SIG-M5 (cell line): ENCODE measurements at places on chromosomes 7 and 10.

DNA sequence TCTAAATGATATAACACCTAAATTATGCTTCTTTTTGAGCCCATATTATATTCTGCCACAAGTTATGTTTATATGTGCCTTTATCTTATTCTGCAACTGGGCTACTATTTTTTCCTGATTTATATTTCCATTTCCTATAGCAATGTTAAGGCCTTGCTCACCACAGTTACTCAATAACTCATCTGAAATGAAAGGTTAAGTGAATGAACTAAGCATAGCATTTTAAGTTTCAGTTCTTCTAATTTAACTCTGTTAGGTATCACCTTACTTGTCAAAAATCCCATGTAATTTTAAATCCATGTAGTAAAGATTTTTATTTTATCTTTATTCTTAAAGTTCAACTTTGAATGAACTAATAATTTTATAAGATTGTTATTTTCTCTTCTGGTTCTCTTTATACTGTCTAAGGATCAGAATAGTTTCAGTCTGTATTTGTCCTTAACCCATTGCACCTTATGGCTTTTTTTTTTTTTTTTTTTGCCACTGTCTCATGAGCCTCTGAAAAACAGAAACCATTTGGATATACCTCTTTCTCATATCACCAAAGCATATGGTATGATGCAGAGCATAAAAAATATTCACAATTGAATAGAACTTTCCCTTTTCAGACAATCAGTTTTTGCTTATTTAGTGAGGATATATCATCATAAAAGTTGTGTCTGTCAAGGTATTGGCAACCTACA lies 301.8 kb upstream of the ZWINT start:
- no peak for DNase-seq

DNA sequence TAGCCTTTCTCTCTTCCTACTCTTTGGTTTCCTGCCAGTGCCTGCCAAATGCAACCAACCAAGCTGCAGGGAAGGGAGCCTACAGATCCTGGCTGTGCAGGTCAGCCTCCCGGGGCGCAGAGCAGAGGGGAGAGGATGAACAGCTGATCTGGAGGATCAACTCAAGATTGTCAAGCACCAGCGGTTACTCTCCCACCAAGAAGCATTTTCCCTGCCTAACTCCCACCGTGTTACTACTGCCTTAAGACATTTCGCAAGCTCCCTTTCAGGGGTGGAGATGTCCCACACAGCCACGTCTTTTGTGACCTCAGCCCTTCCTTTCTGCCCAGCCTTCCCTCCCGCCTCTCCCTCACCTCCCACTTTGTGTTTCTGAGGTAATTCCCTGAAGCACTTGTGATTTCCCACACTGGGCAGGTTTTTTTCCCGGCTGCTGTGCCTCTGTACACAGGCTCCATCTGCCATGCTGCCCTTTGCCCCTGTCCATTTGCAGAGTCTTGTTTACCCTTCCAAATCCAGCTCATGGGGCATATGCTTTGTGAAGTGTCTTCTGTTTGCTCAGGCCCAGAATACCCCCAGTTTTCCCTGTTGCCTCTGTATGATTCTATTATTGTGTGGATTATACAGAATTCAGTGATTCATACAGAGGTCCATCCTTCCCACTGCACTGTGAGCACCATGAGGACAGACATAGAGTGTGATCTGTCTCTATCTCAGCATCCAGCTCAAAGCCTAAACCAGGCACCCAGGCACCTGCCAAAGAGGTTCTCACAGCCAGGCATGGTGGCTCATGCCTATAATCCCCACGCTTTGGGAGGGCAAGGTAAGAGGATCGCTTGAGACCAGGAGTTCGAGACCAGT lies 40.9 kb upstream of the PAPSS2 start:
- DNase-seq, result no peak

DNA sequence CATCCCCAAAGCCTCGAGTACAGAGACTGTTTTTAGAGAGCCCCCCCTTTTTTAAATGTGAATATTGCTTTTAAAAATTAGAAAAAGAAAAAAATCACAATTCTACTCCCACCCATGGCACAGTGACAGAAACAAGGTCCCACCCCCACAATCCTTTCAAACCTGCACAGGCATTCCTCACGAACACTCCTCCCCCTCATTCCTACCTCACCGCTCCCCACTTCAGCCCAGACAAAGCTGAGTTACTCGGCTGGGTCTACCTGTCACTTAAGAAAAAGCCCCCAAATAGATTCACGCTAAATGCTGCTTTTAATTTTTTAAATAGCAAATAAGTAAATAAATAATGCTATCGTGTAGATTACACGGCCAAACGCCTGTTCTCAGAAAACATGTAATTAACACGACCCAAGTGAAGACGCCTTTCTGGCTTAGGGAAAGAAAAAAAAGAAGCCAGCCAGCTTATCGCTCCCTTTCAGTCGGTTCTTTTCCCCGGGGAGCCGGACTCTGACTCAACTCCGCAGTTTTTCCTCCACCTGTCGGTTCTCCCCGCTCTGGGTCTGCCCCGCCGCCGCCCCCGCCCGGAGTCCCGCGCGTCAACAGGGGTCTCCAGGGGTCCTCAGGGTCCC lies 739 bp downstream of the MPP7 start:
- no peak for DNase-seq

DNA sequence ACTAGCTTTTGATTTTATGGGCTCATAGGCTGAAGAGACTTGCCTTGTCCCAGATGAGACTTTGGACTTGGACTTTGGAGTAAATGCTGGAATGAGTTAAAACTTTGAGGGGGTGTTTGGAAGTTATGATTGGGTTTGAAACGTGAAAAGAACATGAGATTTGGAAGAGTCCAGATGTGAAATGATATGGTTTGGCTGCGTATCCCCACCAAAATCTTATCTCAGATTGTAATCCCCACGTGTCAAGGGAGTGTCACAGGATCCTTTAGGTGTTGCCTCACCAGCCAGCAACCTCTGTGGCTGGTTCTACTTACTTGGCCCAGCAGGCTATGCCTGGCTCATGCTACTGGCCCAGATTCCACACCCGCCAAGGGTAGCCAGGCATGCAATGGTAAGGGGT lies 119.6 kb upstream of the NPY start:
- DNase-seq, result no peak

DNA sequence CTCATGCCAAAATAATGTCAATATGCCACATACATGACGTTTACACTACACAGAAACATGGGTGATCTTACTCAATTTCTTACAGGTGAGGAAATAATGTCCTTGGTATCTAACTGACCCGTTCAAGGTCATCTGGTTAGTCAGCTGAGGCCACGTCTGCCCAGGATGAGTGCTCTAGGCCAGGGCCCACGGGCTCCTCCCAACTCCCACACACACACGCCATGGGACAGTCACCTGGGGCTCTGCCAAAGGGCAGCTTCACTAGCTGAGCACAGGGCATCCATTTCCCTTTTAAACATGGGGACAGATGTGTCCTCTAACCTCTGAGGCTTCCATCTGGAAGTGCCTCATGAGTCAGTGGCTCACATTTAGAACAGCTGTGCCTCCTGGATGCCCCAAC lies 123.9 kb downstream of the TNS3 start:
- no peak for DNase-seq

DNA sequence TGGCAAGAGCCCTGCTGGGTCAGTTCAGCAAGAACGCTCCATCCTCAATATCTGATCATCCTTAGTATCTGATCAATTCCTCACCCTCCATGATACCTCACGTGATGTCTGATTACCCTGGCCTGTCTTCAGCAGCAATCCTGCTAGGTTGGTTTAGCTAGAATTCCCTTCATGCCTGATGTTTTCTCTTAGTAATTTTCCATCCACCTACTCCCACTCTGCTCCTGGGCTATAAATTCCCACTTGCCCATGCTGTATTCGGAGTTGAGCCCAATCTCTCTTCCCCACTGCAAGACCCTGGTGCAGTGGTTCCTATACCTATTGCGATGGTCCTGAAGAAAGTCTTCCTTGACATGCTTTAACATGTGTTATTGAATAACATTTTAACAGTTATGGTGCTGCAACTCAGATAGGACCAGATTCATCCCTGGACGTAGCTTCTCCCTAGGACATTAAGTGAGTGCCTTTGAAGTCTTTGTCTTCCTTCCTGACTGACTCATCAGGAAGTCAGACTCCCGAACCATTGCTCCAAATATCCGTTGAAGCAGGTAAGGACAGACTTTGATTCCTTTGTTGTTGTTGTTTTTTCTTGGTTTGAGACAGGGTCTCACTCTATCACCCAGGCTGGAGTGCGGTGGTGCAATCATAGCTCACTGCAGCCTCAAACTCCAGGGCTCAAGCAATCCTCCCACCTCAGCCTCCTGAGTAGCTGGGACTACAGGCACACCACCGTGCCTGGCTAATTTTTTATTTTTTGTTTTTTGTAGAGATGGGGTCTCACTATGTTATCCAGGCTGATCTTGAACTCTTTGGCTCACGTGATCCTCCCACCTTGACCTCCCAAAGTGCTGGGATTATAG lies 29.4 kb upstream of the CLDN3 start:
- no peak for DNase-seq

GRCh38 chr10:28774051-28774995 lies 97.0 kb downstream of the BAMBI start:
- DNase-seq, result no peak
